ENCODE measurements at places on chromosomes 7 and 10.

GRCh38 chr10:11982253-11982652, 60.4 kb downstream of the UPF2 start:
- DNase-seq = no peak

- DNase-seq = peak; percentile 68
Observed at GRCh38 chr10:103542764-103543616, 49.5 kb downstream of the NEURL1 start.

DNA sequence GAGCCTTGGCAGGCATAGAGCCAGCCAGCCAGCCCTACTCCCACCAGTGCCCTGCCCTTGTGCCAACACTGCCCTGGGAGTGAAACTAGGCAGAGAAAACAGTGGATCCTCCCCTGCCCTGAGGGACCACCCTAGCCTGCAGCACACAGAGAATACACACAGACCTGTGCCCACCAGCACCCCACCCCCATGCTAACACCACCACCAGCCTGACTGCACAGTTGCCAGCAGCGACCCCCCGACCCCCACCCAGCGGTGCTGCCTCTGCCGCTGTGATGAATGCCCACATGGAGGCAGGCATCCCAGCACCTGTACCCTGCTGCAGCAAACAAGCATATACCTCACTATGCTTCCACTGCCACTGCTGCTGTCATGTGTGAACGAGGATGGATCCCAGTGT, 9.4 kb upstream of the MIOS start:
- DNase-seq = no peak

GRCh38 chr7:113176836-113177235, 58.5 kb upstream of the SMIM30 start:
- DNase-seq = no peak

DNA sequence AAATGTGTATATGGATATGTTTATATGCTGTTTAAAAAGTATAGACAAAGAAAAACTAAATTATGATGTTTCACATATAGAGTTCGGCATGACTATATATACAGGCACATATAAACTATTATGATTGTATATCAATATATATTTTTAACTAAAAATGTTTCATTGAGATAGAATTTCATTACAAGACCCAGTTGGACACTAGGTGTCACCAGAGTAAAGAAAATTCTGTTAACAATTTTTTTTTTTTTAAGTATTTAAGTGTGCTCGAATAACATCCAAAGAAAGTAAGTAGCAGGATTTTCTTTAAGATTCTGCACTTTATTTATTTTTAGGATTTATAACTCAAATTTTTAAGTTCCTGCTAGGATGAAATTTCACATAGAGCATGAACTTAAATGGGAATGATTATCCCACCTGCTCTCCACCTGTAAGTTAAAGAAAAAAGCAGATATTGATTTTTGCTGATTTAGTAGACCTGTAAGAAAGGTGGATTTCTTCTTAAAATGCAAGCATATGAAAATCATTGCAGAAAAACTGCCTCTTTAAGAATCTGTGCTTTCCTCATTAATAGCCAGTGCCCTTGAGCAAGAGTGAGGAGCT, 961.5 kb downstream of the PCDH15 start:
- DNase-seq = no peak

GRCh38 chr10:48608279-48608681, 3.4 kb upstream of the ARHGAP22 start:
- no peak for DNase-seq

DNA sequence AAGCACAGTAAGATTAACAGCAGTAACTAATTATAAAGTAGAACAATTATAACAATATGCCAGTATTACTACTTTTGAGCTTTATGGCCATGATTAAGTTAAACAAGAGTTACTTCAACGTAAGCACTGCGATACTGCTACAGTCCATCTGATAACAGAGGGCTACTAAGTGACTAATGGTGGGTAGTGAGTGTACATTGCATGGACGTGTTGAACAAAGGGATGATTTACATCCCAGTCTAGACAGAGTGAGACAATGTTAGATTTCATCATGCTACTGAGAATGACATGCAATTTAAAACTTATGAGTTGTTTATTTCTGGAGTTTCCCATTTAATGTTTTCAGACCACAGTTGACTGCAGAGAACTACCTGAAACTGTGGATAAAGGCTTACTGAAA, 45.6 kb downstream of the TPST1 start:
- DNase-seq = no peak

DNA sequence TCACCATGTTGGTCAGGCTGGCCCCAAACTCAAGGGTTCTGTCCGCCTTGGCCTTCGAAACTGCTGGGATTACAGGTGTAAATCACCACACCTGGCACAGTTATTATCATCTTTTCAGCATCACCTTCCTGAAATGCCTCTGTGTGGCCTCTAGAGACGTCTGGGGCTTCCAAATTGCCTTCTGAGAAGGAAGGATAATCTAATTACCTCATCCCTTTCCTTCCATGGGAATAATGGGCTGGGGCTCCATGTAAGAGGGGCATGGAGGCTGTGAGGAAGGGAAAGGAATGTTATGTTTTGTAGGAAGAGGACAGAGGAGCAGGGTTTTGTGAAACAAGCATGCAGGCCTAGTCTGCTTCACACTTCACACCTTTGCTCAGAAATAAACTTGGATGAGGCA, 22.2 kb upstream of the PODXL start:
- no peak for DNase-seq

DNA sequence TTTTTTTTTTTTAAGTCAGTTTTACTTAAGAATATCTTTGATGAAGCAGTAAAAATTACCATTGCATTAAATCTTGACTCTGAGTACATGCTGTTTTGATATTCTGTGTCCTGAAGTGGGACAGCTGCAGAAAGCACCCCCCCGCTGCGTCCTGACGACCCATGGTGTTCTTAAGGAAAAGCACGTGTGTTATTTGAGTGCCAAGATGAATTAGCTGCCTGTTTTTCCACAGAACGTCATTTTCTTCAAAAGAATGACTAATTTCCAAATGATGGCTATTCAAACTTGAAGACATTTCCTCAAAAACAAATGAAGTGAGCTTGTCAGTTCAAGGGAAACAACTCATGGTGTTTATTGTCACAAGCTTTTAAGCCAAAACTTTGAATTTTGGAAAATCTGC, 45.9 kb downstream of the CREM start:
- no peak for DNase-seq
